Mesendoderm (in vitro differentiated cells): ENCODE measurements at places on chromosomes 13 and 19.

- DNase-seq, result no peak
These were observed 74.8 kb downstream of the NALCN start for GRCh38 chr13:101341464-101341863.

- DNase-seq, result no peak
These were observed 28.4 kb downstream of the MBNL2 start for GRCh38 chr13:97250560-97250959.

DNA sequence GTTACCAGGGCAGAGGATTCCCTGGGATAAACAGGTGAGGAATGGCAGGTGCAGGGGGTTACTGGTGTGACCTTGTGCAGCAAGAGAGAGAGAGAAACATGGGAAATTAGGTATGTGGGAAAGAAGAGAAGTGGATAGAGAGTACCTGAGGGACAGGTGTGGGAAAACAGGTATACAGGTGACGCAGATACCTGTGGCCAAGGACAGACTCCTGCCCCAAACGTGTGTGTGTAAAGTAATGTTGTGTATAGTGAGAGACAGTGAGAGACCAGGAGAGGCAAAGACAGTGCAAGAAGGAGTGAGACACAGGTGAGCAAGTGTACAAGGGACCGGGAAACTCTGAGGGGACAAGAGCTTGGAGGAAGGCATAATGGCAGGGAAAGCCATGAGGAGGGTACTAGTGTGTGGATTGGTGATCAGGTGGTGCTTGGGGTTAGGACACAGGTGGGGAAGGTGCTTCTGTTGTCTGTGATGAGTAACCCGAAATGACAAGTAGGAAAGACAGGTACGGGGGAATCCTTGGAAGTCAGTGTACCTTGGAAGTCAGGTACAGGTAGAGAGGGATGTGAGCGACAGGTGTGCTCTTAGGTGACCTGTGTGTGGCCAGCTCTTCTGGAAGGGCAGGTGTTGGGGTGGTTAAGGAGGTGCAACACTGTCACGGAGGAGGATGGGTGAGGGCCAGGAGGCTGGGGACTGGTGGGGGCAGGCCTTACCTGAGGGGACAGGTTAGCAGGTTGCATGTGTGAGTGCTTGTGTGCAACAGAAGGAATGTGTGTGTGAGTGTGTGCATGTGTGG lies 2.8 kb downstream of the ERFL start:
- DNase-seq, result no peak

DNA sequence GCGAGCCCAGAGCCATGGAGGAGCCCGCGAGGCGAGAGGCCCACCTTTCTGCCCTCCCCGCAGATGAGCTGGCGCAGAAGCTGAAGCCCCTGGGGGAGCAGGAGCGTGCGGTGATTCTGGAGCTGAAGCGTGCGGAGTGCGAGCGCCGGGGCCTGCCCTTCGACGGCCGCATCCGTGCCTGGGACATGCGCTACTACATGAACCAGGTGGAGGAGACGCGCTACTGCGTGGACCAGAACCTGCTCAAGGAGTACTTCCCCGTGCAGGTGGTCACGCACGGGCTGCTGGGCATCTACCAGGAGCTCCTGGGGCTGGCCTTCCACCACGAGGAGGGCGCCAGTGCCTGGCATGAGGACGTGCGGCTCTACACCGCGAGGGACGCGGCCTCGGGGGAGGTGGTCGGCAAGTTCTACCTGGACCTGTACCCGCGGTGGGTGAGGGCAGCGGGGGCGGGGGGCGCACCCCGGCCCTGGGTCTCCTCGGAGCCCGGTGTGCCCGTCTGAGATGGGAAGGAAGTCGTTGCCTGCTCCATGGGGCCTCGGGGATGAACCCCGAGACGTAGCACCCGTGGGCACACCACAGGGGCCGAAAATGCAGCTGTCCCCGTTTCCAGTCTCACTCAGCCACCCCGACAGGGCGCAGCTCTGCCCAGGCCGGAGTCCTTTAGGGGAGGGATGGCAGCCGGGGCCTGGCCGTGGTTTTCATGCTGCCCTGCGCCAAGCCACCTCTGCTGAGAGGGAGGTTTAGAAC lies 12.1 kb upstream of the ZNF554 start:
- DNase-seq, result no peak

DNA sequence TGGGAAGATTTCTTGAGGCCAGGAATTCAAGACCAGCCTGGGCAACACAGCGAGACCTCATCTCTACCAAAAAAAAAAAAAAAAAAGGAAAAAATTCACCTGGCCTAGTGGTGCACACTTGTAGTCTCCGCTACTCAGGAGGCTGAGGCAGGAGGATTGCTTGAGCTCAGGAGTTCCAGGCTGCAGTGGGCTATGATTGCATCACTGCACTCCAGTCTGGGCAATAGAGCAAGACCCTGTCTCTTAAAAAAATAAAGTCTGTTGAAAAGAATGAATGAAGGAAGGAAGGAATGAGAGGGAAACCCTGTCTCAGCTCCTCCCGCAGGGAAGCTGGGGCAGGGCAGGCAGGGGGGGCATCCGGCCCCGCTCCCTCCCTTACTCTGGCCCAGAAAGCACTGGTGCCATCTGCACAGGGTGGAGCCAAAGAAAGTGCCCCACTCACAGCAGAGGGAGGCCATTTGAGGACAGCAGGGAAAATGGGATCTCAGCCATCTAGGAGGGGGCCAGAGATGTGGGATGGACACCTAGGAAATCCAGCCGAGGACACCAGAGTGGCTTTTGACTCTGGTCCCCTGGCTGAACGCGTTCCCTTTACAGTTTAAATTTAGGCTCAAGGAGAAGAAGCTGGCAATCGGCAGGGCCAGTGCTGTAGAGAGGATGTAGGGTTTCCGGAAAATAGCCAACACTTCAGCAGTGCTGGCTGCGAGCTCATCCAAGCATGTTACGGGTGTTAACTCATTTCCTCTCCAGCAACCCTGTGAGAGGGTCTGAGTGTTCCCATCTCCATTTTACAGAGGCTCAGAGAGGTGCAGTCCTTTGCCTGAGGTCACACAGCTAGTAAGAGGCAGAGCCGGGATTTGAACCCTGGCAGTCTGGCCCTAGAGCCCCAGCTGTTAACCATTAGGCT lies 3.6 kb upstream of the HPN start:
- no peak for DNase-seq
